MM.1S (cell line): ENCODE measurements at places on chromosomes 16 and 17.

DNA sequence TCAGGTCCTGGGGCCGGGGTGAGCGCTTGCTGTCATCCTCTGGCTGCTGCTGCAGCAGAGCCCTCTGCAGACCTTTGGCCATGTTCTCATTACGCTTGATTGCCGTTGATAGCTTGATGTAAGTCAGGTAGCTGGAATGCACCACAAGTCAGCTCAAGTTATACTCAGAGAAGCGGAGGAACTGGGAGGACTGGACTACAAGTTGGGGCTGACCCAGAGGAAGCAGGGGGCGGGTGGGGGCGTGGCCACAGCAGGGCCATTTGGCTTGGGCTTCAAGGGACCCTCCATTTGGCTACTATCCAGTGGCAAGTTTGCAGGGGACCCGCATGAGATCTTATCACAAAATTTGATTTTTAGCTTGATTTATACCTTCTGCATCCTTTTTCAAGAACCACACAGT lies 19.0 kb upstream of the EVPL start:
- DNase-seq, result no peak
- no peak overlapping the region for H3K27ac ChIP-seq
- H3K4me3 ChIP-seq, result no peak overlapping the region
- peaks cover 10% of the 10 kb centered on the region for H3K36me3 ChIP-seq

- no peaks in the 10 kb centered on the region for H3K36me3 ChIP-seq
- DNase-seq, result no peak
- no peaks in the 10 kb centered on the region for H3K4me1 ChIP-seq
- H3K27me3 ChIP-seq, result no peaks in the 10 kb centered on the region
Measured at GRCh38 chr17:30567231-30568116, 90.3 kb downstream of the GOSR1 start.

DNA sequence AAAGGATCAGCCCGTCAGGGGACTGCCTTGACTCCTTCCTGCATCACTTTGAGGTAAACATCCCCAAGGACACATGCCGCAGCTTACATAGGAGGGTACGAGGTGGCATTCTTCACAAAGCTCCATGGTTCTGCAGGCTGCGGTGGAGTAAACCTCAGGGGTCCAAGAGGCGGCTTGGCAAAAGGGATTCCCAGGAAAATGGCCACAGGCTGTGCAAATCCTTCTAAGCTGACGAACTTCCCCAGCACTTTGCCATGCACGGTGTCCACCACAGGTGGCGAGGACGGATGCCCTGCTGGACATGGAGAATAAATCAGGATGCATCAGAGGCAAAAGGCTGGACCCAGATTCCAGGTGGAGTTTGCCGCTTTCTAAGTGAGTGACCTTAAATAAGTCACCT lies 4.2 kb downstream of the CES1 start:
- no peak overlapping the region for H3K27ac ChIP-seq
- H3K27me3 ChIP-seq, result no peaks in the 10 kb centered on the region
- H3K36me3 ChIP-seq, result no peaks in the 10 kb centered on the region
- H3K4me3 ChIP-seq, result no peak overlapping the region

GRCh38 chr16:79162977-79163376 lies 437.6 kb downstream of the MAF start:
- no peaks in the 10 kb centered on the region for H3K27me3 ChIP-seq
- H3K27ac ChIP-seq, result no peak overlapping the region
- no peak for DNase-seq
- H3K36me3 ChIP-seq, result no peaks in the 10 kb centered on the region
- no peak overlapping the region for H3K4me3 ChIP-seq

GRCh38 chr16:29854520-29855100 lies 8.4 kb downstream of the CDIPT start:
- H3K27ac ChIP-seq, result no peak overlapping the region
- no peaks in the 10 kb centered on the region for H3K36me3 ChIP-seq
- H3K27me3 ChIP-seq, result no peaks in the 10 kb centered on the region
- no peak overlapping the region for H3K4me3 ChIP-seq
- H3K4me1 ChIP-seq, result no peaks in the 10 kb centered on the region
- no peak for DNase-seq

GRCh38 chr16:3065742-3066439 lies 451 bp downstream of the IL32 start:
- H3K36me3 ChIP-seq, result no peaks in the 10 kb centered on the region
- peaks cover 9% of the 10 kb centered on the region; the same call in 1 of the 2 replicates for H3K4me1 ChIP-seq
- H3K27ac ChIP-seq, result no peak overlapping the region
- no peak overlapping the region for H3K4me3 ChIP-seq
- DNase-seq, result no peak
- H3K27me3 ChIP-seq, result peaks cover 54% of the 10 kb centered on the region

GRCh38 chr17:20128036-20128667 lies 119.0 kb downstream of the SPECC1 start:
- no peak overlapping the region for H3K4me3 ChIP-seq
- no peak for DNase-seq
- H3K27ac ChIP-seq, result no peak overlapping the region
- H3K36me3 ChIP-seq, result no peaks in the 10 kb centered on the region
- H3K4me1 ChIP-seq, result no peaks in the 10 kb centered on the region

DNA sequence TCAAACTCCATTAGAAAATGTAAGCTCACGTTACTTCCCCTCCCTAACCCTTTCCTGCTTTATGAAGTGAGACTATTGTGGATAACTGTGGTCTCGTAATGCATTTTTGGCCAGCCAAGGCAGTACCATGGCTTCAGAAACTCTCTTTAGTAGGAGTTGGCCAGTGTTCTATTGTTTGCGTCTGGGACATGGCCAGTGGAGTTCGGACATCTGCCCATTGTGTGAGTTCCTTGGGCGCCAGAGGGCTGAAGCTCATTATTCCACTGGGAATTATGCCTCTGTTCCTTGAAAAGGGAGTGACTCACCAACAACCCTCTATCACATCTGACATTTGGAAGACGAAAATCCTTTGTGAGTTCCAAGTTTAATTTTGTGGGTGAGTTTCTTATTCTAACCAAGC lies 319.5 kb upstream of the SOX9 start:
- no peak overlapping the region for H3K4me3 ChIP-seq
- H3K4me1 ChIP-seq, result no peaks in the 10 kb centered on the region
- H3K27ac ChIP-seq, result no peak overlapping the region
- DNase-seq, result no peak

DNA sequence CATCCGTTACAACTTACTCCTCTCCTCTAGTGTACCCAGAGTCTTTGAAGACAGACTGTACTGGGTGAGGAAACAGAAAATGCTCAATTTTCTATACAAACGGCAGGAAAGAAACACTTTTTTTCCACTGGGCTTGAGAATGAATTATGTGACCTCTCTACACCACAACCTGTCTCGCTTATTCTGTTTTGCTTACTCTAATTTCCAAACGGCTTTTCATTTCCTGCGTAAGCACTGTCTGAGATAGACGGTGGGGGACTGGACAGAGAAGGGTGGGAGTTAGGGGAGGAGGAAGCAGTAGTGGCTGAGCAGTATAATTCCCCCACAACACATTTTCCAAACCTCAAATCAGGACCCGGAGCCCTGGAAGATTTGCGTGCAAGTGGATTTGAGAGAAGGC lies 191.4 kb upstream of the SDK2 start:
- H3K27me3 ChIP-seq, result peaks cover 33% of the 10 kb centered on the region
- no peak for DNase-seq

DNA sequence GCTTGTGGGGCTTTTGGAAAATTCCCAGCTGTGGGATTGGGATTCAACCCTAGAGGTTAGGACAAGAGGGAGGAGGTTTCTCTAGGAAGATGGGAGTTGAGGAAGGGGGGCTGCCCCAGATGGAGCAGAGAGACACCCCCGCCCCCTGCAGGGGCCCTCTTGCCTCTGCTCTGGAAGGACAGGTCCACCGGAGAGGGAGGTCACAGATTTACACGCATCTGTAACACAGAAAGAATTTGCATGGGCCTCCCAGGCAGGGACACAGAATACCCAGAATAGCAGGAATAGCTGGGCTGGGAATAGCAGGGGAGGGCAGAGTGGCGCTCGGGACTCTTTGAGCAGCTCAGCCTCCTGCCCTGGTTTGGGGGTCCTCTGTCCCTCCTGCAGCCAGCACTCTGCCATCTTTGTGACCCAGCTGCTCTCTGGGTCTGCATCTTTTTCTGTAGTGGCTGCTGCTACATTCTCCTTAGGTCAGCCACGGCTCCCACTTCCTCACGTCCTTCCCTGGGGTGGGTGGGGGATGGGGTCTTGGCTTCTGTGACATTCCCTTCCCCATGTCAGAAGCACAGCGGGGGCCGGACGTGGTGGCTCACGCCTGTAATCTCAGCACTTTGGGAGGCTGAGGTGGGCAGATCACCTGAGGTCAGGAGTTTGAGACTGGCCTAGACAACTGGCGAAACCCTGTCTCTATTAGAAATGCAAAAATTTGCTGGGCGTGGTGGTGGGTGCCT lies 33.9 kb upstream of the PLLP start:
- H3K27me3 ChIP-seq, result no peaks in the 10 kb centered on the region
- H3K27ac ChIP-seq, result no peak overlapping the region

GRCh38 chr16:995087-995486 lies 13.5 kb downstream of the SOX8 start:
- H3K27me3 ChIP-seq, result peaks cover 79% of the 10 kb centered on the region
- H3K4me3 ChIP-seq, result no peak overlapping the region
- DNase-seq, result no peak
- no peaks in the 10 kb centered on the region for H3K36me3 ChIP-seq
- H3K27ac ChIP-seq, result no peak overlapping the region

- no peak for DNase-seq
- H3K4me1 ChIP-seq, result no peaks in the 10 kb centered on the region
- no peak overlapping the region for H3K4me3 ChIP-seq
- H3K27ac ChIP-seq, result no peak overlapping the region
- peaks cover 69% of the 10 kb centered on the region for H3K27me3 ChIP-seq
Measured at GRCh38 chr17:81125573-81126081, 39.7 kb upstream of the PVALEF start.

DNA sequence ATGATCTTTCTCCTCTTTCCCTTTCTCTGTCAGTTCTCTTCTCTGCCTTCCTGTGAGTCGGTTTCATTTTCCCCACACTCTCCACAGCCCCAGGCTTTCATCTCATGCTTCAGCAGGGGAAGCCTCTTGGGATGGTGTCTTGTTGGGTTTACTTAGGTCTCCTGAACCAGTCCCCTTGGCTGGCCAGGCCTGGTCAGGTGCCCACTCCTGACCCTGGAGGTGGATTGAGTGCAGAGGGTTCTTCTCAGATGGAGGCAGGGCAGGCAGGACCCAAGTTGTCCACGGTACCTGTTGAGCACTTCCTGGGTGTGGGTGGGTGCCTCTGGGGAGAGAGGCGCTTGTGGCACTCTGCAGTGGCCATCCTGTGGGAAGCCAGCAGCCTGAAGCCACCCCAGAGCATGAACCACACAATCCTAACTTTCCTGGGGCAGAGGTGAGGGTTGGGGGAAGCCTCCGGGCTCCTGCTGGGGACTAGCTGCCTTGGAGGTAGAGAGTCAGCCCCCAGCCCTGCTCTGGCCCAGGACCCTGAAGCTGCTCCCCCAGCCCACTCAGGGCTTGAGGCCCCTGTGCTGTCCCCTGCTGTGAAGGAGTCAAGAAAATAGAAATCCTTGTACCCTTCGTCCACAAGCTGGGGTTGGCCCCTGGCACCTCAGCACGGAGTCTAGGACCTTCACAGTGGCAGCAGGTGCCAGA lies 2.0 kb upstream of the RAP1GAP2 start:
- H3K4me3 ChIP-seq, result no peak overlapping the region
- H3K36me3 ChIP-seq, result no peaks in the 10 kb centered on the region
- no peak for DNase-seq
- no peak overlapping the region for H3K27ac ChIP-seq

DNA sequence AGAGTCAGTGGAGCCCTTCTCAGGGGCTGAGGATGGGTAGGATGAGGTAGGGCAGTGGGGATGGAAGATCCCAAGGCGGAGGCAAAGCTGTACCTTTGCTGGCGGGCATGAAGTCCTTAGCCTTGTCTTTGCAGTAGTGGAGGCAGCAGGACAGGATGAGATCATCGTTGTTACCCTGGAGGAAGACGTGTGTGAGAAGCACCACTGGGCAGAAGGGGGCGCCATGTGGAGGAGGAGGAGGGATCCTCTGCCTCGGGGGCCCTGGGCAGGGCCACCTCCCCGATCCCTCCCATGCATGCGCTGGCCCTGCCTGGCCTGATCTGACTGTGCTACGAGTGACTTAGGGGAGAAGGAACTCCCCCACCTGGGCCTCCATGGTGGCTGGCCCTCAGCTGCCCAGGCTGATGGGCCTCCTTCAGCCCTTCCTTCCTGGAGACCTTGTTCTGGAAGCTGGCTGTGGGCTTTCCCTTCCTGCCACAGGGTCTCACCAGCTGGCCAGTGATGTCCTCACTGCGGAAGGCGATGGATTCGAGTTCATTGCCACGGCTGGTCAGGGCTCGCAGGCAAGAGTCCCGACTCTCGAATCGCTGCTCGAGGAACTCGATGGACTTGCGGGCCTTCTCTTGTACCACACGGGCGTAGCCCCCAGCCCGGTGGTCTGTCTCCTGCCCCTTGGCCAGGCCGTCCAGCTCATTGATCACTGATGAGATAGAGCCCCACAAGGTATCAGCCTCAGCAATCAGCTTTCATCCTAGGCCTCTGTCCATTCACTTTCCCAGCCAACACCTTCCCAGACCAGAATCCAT lies 10.3 kb downstream of the HIC1 start:
- H3K36me3 ChIP-seq, result no peaks in the 10 kb centered on the region
- no peak overlapping the region for H3K4me3 ChIP-seq
- no peak for DNase-seq
- no peak overlapping the region for H3K27ac ChIP-seq

GRCh38 chr17:77036136-77036840 lies 104.5 kb upstream of the SEC14L1 start:
- no peak for DNase-seq
- H3K36me3 ChIP-seq, result no peaks in the 10 kb centered on the region
- no peaks in the 10 kb centered on the region for H3K4me1 ChIP-seq
- H3K27ac ChIP-seq, result no peak overlapping the region
- no peaks in the 10 kb centered on the region for H3K27me3 ChIP-seq

DNA sequence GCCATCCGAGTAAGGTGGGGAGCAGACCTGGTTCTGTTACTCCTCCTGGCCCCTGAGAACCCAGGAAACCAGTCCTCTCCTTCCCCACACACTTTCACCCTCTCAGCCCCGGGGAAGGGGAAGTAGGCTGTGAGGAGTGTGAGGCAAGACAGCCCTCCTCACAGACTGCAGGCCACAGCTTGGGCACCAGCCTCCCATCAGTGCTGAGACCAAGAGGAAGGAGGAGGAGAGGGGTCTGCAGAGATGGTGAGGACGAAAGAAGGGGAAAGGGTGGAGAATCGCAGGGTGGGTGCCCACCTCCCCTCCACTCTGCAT lies 7.0 kb downstream of the G6PC3 start:
- no peak overlapping the region for H3K27ac ChIP-seq
- no peak overlapping the region for H3K4me3 ChIP-seq
- DNase-seq, result no peak
- no peaks in the 10 kb centered on the region for H3K27me3 ChIP-seq
- H3K36me3 ChIP-seq, result no peaks in the 10 kb centered on the region

DNA sequence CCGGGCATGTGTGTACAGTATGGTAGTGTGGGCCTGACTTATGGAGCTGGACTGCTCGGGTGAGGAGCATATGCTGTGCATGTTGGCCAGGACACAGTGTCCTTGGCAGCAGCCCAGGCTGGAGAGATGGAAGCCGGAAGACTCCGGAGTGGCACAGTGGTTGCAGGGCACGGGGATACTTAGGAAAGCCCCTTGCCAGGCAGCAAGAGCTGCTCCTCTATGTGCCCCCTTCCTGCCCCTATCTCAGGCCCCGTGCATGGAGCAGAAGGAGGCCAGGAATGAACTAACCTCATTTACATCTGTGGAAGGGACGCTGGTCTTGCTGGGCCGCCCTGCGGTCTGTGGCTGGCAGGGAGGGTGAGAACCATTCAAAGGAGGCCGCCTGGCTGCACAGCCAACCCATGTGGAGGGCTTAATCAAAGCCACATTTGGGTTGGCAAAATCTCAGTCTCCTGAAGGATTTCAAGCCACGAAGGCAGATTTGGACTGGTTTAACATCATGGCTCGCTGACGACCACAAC lies 32.2 kb upstream of the RCVRN start:
- DNase-seq, result no peak
- H3K27me3 ChIP-seq, result no peaks in the 10 kb centered on the region
- H3K27ac ChIP-seq, result no peak overlapping the region
- no peak overlapping the region for H3K4me3 ChIP-seq
